ENCODE measurements at places on chromosomes 7 and 10. TPM values are rescaled to one million over a fixed set of nuclear protein-coding genes. Genes with fewer than 3 reads are reported as not detected.

DNA sequence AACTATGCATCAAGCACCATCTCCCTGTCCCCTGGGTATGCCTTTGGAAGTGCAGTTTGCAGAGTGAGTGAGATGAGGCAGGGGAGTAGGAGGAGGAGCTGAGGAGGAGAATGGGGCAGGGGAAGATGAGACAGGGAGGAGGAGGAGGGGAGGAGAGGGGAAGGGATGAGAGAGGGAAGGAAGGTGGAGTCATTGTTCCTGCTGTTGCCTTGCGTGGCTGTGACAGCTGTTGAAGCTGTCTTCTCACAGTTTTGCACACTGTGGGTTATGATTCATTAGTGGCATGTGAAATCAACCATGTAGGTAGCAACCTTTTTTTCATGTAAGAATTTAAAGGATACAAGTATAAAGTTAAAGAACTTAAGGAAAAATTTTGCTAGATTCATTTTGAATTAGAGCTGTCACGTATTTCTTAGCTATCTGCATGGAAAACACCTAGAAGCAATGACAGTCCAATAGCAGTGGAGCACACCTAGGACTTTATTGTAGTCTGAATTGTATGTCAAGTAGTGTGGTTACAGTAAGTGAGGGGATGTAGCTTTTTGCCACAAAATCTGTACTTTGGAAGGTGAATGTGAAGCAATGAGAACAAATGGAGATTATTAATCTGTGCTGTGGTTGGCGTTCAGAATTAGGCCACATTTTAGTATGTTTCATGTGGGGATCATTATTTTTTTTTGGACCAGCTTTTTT, 21.7 kb downstream of the CCM2 start:
- no peak for DNase-seq

MACC1 gene
- total RNA-seq, result 7.1 TPM

GNAT3 gene
- total RNA-seq, result not detected

MSS51 gene
- total RNA-seq, result 9.1 TPM

SRPK2 gene
- total RNA-seq, result 71.1 TPM

ANKRD61 gene
- not detected for total RNA-seq

SPDYE11 gene
- 0.10 TPM for total RNA-seq

COL26A1 gene
- total RNA-seq, result 3.5 TPM

DNA sequence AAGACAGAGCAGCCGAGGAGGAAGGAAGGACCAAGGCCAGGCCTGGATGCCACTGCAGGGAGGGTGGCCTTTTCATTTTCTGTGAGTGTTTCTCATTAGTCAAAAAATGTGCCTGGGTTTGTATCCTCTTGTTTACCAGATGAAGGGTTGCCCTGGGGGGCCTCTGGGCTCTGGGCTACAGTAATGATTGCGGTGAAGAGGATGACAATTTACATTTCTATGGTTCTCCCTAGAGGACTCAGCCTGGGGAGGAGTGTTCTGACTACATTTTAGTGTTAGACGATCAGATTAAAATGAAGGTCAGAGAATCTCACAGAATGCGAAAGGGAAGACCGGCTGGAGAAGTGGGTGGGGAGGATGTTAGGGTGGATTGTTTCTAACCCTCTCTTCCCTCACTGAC, 108.0 kb upstream of the KMT2C start:
- peak; percentile 72 for DNase-seq

DNA sequence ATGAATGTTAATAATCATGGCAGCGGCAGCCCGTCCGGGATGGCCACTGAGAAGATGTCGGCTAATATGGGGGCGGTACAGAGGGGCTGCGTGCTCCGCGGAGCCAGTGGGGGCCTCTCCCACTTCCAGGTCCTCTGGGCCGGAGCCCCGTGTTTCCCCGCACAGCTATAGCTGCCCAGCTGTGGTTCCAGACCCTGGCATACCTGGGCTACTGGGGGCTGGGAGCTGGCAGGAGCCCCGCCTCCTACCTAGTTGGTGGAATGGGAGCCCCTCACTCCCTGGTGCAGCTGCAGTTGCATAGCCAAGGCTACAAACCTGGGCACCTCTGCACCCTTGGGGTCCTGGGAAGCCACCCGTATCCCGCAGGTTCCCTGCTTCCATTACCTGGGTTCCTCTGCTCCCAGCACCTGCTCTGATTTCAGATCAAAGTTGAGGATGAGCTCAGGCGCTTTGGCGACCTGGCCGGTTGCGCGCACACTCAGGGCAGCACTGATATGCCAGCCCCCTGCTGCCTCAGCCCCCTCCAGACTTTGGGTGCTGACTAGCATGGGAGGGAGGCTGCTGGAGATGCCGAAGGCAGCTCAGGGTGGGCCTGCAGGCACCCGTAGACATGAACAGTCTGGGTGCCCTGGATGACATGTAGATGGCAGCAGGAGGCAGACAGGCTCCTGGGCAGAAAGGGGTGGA, 236.5 kb upstream of the SEMA3D start:
- no peak for DNase-seq

GRCh38 chr10:17208476-17208875, 7.0 kb upstream of the TRDMT1 start:
- no peak for DNase-seq

- peak; percentile 12 for DNase-seq
Measured at GRCh38 chr7:156892081-156892800, 742 bp downstream of the LMBR1 start.

GRCh38 chr7:111401516-111401915, 160.8 kb downstream of the IMMP2L start:
- DNase-seq, result no peak

RTKN2 gene
- 6.5 TPM for total RNA-seq

All from skin of body (tissue), 3 donors.